ENCODE measurements at places on chromosomes 4 and X.

- H3K36me3 ChIP-seq, result no peaks in the 10 kb centered on the region
- no peaks in the 10 kb centered on the region for H3K4me1 ChIP-seq
- H3K27me3 ChIP-seq, result no peaks in the 10 kb centered on the region
- H3K4me3 ChIP-seq, result no peak overlapping the region
- no peak overlapping the region for H3K27ac ChIP-seq
Observed at GRCh38 chr4:25123236-25123635, 37.0 kb downstream of the SEPSECS start.

DNA sequence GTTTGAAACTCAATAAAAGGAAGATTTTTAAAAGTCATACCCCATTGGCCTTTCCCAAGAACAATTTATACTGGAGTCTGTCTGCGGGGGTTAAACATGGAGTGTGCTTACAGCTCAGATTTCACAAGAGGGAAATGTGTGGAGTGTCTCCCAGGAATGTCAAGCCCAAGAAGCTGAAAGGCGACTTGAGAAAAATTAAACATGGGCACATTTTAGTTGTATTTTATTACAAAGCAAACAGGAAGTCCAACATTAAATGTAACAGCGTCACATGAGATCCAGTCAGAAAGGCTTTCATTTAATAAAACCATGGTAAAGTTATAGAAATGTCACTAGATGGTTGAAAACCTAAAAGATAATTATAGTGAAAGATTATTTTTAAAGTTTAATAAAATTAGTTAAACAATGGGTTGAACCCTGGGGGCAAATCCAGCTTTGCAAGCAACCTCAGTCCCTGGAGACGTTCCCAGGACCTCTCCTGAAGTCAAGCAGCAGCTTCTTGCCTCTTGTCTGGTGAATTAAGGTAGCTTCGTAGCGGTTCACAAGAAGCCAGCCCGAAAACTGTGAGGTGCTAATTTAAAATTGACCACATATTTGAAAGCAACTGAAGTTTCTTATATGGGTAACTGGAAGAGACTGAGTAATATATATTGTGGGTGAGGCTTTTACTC lies 168.4 kb upstream of the EDNRA start:
- DNase-seq, result no peak
- no peaks in the 10 kb centered on the region for H3K36me3 ChIP-seq
- H3K27ac ChIP-seq, result no peak overlapping the region
- H3K4me3 ChIP-seq, result no peak overlapping the region

DNA sequence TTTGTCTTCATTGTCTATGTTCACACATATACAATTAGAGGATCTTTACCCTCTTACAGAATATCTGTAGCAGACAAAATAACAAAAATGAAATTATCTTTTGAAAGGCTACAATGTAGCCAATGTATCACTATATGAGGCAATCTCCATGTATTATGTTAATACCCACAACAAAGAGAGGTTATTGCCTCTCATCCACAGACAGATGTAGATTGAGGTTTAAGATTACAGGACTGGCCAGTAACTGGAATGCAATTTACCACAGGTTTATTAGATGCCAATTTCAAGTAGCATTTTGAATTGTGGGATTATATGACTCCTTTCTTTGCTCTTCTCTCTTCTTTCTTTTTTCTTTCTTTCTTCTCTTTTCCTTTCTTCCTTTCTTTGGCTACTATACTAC lies 242.6 kb downstream of the ANKRD50 start:
- no peaks in the 10 kb centered on the region for H3K36me3 ChIP-seq
- no peak overlapping the region for H3K4me3 ChIP-seq
- H3K4me1 ChIP-seq, result no peaks in the 10 kb centered on the region

DNA sequence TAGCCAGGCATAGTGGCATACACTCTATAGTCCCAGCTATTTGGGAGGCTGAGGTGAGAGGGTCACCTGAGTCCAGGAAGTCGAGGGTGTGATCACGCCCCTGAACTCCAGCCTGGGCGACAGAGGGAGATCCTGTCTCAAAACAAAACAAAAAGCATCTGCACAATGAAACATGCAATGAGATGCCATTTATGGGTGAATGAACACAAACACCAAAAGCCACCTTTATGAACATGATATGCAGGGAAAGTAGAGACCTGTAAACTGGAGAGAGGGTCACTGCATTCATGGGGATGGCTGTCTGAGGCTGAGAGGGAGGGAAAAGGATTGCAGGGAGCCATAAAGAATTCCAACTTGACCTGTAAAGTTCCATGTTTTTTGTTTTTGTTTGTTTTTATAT lies 70.7 kb downstream of the EVC start:
- H3K36me3 ChIP-seq, result no peaks in the 10 kb centered on the region
- no peaks in the 10 kb centered on the region for H3K4me1 ChIP-seq
- H3K27me3 ChIP-seq, result no peaks in the 10 kb centered on the region
- no peak overlapping the region for H3K4me3 ChIP-seq
- no peak overlapping the region for H3K27ac ChIP-seq
- DNase-seq, result no peak

GRCh38 chr4:171281359-171281758 lies 531.8 kb upstream of the GALNTL6 start:
- H3K36me3 ChIP-seq, result no peaks in the 10 kb centered on the region
- no peak overlapping the region for H3K4me3 ChIP-seq
- H3K27me3 ChIP-seq, result no peaks in the 10 kb centered on the region
- no peak for DNase-seq

DNA sequence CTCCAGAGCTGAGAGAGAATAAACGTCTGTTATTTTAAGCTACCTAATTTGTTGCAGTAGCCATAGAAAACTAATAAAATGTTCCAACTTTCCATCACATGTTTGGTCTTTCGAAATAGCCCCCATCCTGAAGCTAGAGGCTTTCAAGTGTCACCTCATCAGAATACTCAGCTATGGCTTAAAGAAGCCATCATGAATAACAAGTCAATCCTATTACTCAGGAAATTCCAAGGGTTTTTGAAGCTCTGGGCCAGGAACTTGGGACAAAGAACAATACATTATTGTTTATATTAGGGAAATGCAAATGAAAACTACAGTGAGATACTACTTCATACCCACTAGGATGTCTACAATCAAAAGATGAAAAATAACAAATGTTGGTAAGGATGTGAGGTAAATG lies 42.2 kb downstream of the TBCK start:
- no peaks in the 10 kb centered on the region for H3K27me3 ChIP-seq
- H3K4me1 ChIP-seq, result no peaks in the 10 kb centered on the region
- H3K4me3 ChIP-seq, result no peak overlapping the region
- H3K27ac ChIP-seq, result no peak overlapping the region

All from Panc1 (cell line).